ENCODE measurements at places on chromosomes 5 and 9.

GRCh38 chr5:84599964-84600363 lies 215.3 kb upstream of the EDIL3 start:
- DNase-seq, result no peak

DNA sequence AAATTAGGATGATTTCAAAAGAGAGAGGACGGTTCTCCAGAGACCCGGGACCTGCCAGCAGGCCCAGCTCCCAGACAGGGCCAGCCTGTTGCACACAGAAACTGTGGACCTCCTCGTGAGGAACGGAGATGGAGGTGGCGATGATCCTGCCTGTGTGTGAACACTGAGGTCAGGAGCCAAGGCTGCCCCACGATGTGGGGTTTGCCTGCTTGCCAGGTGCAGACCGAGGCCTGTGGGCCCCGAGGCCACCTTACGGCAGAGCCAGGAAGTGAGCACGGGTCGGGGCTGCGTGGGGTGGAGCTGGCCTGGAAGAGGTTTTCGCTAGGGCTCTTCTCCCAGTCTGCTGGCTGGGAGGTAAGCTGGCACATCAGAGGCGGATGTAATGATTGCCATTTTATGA lies 4.3 kb downstream of the FAM163B start:
- no peak for DNase-seq

DNA sequence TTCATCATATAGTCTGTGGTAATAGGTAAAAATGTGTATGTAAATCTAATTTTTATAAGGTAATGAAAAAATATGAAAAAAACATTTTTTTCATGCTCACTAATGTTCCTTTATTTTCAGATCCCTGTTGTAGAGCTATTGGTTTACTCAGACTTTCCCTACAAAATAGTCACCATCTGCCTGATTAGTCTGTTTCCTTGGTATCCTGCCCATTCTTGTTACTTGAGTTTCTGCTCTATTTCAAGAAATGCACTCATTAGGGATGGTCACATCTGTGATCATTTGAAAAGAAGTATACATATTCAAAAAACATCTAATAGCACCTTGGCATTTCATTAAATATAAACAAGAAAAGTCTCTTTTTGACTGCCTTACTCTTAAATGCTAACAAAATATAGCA lies 21.6 kb upstream of the RASA1 start:
- no peak for DNase-seq

DNA sequence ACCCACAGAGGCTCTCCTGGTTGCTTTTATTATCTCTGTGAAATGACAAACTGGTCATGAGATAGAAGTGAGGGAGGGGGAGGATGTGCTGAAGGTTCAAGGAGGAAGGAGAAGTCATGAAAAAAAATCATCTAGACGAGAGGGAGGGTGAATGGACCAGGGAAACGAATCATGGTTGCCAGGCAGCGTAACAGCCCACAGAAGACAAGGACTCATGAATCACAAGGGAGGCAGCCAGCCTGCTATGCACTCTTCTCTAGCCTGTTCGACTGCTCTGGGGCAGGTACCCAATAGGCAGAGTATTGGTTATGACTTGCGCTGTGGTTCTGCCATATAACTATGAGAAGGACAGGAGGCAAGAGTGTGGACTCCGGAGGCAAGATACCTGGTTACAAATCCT lies 475.2 kb downstream of the CDK5RAP2 start:
- no peak for DNase-seq

DNA sequence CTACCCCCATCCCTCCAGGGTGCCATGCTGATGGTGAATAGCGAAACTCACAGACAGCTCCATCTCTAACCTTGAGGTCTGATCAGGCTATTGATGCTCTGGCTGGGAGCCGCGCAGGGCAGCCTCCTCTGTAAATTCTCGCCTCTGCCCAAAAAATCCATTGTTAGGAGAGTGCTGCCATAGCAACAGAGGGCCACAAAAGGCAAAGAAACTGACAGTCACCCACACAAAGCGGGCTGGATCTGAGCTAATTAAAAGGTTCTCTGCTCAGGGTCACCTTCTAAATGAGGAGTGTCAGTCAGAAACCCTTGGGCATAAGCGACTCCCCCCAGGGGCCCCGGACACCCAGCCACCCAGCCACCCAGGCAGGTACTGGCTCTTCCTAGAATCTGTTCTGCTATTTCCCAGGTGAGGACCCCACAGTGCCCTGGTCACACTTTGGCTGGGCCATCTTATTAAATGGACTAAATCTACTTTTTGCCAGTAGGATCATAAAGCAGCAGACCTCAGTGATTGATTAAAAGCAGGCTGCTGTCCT lies 126.7 kb downstream of the MED10 start:
- DNase-seq, result no peak

DNA sequence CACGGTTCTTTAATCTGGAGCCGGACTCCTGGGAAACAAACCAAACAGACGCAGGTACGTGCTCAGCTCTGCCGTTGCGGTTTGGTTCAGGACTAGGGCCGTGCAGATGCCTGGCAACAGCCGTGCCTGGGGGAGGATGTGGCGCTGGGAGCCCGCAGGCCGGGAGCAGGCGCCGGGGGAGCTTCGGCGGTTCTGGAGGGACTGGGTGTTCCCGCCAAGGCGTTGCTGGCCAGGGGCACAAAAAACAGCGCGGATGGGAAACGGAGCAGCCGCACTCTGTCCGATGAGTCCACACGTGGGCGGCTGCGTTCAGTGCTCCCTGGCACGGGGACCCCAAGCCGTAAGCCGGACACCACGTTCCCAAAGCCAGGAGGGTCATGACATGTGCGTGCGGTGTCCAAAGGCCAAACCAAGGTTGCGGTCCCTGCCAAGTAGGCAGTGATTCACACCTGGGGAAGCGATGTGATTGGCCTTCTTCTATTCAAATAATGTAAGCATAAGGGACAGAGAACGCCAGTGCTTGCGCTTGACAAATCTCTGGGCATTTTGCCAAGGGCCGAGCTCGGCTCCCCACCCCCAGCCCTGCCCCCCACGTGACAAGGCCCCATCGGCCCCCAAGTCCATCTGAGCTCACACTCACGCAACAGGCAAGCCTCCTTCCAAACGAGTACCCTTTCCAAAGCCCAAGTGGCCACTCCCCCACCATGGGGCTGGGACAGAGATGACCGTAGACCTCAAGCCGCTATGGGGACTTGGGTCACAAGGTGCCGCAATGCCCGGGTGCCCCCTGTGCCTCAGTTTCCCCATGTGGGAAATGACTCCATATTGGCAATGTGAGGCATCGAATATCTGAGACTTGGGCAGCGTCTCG lies 49.7 kb upstream of the NKD2 start:
- no peak for DNase-seq

DNA sequence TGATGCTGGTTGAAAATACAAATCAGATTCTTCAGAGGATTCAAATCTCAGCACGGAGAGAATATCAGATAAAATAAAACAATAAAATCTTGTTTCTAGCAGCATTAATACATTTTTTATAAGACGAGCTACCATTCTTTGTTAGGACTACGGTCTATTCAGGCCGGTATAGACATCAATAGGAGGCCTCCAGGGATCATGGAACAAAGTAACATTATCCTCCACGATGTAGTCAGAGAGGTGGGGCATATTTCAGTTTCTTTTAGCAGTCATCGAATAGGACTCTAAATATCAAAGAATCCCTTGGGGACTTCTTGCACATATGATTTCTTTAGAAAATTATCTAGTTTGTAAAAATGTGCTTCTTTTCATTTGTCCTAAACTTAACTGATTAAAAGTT lies 225.9 kb upstream of the HAPLN1 start:
- no peak for DNase-seq

DNA sequence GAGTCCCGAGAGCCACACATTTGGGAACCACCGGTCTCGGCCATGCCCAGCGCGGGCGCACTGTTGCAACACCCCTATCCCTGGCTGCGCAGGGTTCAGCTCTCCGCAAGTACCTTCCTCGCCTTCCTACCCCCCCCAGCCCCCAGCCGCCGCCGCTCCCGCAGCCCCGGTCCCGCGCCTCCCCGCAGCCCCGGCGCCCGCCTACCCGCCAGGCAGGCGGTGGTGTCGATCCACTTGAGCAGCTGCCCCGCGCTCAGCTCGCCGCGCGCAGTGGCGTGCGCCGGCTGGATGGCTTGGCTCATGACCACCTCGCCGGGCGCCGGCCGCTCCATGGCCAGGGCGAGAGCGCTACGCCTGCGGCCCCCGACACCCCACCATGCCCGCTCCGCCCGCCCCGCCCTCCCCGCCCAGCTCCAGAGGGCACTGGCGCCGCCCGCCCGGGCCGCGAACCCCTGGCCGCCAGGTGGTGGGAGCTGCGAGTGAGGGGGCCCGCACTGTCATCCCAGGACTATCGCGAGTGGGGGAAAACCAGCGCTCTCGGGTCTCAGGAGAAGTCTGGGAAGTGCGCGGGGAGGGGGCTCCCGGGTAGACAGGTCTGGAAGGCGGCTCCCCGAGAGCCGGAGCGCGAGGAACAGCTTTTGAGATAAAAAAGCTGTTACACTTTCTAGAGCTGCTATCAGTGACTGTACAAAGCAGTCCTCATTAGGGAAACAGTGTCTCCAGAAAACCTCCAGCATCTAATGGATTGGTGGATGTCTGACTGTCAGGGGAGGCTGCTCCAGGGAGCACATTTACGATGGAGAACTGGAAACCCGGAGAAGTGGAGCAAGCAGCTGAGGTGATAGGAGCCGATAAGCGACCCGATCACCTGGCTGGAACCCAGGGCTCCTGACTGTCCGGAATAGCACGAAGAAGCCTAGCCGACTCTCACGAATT lies at the start of gene ACOT12:
ACOT12 (minus strand) TSS at position 352 of the 936 bp plus-strand sequence; CDS start at position 332, 20 bp downstream.
- DNase-seq, result no peak

DNA sequence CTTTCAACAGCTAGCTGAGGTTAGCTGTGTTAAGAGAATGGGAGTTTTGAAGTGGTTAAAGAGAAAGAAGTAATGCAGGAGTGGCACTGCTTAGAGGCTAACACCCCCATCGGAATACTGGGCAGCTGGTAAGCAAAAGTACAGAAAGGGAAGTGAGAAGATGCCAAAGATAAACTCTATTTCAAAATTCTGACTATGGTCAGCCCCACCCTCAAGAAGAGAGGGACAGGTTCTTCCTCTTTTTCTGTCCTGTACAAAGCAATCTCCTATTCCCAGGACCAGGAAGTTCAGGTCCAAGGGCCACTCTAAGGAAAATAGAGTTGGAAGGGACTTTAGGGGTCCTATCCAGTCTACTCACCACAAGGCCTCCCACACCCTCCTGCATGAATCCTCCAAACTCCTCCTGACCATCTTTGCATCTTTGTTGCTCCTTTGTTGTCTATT lies 45.9 kb upstream of the JAK2 start:
- no peak for DNase-seq

DNA sequence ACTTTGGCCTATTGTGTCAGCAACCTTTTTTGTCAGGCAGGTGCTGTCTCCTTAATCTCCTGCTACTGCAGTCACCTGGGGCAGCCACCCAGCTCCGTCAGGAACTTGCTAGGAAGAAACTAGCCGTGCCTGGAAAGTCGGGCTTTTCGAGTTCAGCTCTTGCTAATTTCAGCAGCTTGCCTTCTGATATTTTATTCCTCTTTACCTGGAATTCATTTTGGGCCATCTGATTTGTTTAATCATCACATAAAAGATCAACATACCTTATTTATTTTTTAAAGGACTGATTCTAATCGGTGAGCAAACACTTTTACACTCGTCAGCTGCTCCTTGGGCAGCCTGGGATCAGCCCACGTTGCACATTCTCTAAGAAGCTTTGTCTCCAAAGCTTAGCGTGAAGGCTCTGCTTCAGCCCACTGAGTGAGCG lies 42.2 kb downstream of the PRLR start:
- no peak for DNase-seq
